ENCODE measurements at places on chromosomes 7 and 10. TPM values are rescaled to one million over a fixed set of nuclear protein-coding genes. Genes with fewer than 3 reads are reported as not detected.

Gene GNG11
- total RNA-seq, result 33.0 TPM

Gene CALML3
- not detected for total RNA-seq

Gene GNGT1
- not detected for total RNA-seq

Gene VWDE
- 0.58 TPM for total RNA-seq

Gene NXPH1
- not detected for total RNA-seq

Gene CLCN1
- 0.03 TPM for total RNA-seq

Gene HTR5A
- not detected for total RNA-seq

Gene TLX1
- total RNA-seq, result not detected

Gene ZNF273
- total RNA-seq, result 2.1 TPM

Gene NEUROG3
- total RNA-seq, result not detected

Gene SRRM3
- 13.5 TPM for total RNA-seq

Gene ZNF485
- 1.5 TPM for total RNA-seq

Gene RASA4B
- total RNA-seq, result 1.8 TPM

Gene TMEM140
- 1.1 TPM for total RNA-seq

Gene DENND2A
- total RNA-seq, result 0.64 TPM

Gene PRSS37
- total RNA-seq, result not detected

Gene CPN1
- total RNA-seq, result 0.34 TPM

Gene OR2A14
- total RNA-seq, result not detected

Gene CDC14C
- 0.03 TPM for total RNA-seq

Gene GIMAP5
- not detected for total RNA-seq

Gene PRKCQ
- total RNA-seq, result 4.1 TPM

Gene PANK1
- 5.9 TPM for total RNA-seq

Gene OR2A7
- not detected for total RNA-seq

Gene HMX3
- 0.08 TPM for total RNA-seq

Gene MRPS24
- 250 TPM for total RNA-seq

Gene SPDYE8
- total RNA-seq, result not detected

Gene C10orf143
- total RNA-seq, result 0.86 TPM

Gene BZW2
- 86.7 TPM for total RNA-seq

Gene VIPR2
- 0.02 TPM for total RNA-seq
